Stimulated activated CD8-positive, alpha-beta memory T cell treated with anti-CD3 and anti-CD28 coated beads, Interleukin-4, amount 100 ng/mL, for 24 hours (primary cell): ENCODE measurements at places on chromosomes 2 and 18.

- DNase-seq: no peak
These were observed 74.1 kb downstream of the GALR1 start for GRCh38 chr18:77323640-77324299.

GRCh38 chr2:40281021-40281940 lies 170.6 kb downstream of the SLC8A1 start:
- no peak for DNase-seq

DNA sequence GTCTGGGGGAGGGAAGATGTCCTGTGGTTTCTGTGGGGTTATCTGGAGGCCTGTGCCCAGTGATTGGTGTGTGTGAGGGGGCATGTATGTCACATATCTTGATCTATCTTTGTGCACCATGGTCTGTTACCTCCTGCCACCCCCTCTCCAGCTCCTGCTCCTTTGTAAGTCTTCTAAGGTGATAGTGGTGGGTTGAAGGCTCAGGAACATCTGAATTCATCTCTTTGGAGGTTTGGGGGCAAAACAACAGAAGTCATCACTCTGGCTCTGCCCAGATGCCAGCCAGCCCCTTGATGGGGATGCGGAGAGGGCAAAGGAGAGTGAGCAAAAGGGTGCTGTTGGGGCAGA lies 2.7 kb upstream of the WNT6 start:
- no peak for DNase-seq

GRCh38 chr2:15259356-15259756 lies 301.8 kb downstream of the NBAS start:
- no peak for DNase-seq

DNA sequence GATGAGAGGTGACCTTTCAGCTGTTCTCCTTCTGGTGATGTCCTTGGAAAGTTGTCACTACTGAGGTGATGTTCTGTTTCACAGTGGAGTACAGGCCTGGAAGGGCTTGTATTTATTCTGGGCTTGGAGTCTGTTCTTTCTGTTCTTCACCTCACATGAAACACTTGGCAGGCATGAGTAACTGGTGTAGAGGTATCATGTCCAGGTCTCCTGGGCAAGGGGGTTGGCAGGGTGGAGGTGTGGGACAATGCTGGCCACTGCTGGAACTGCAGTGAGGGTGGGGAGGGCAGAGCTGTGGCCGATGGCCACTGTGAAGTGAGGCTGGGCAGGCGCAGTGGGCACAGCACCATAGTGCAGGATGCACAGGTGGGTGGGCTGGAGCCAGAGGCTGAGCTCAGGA lies 35.4 kb downstream of the PLEKHB2 start:
- no peak for DNase-seq

- DNase-seq: no peak
These were observed 11.6 kb upstream of the SDC1 start for GRCh38 chr2:20236496-20236895.

DNA sequence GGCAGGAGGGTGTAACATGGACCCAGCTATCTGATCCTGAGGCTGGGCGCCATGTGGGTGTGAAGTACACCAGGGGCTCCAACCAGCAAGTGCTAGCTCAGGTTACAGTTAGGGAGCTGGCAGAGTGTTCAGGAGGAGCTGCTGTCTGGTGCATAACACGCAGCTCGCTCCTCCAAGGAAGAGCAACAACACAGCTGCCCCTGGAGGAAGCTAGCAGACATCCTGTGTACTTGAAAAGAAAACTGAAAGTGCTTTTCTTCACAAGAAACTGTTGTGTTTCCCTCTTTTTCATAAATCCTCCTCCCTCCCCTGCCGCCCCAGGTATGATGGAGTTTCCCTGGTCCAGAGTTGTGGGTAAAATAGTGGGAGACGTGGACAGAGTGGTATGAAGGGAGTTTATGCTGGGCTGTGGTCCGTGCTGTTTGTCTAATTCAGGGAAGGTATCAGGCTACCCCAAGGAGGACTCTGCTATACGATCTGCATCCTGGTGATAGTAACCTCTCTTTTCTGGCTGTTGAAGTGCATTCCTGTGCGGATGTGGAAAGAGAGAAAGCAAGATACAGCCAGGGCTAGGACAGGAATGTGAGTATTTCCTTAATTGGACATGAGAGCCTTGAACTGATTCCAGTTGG lies 6.1 kb upstream of the LBH start:
- no peak for DNase-seq

DNA sequence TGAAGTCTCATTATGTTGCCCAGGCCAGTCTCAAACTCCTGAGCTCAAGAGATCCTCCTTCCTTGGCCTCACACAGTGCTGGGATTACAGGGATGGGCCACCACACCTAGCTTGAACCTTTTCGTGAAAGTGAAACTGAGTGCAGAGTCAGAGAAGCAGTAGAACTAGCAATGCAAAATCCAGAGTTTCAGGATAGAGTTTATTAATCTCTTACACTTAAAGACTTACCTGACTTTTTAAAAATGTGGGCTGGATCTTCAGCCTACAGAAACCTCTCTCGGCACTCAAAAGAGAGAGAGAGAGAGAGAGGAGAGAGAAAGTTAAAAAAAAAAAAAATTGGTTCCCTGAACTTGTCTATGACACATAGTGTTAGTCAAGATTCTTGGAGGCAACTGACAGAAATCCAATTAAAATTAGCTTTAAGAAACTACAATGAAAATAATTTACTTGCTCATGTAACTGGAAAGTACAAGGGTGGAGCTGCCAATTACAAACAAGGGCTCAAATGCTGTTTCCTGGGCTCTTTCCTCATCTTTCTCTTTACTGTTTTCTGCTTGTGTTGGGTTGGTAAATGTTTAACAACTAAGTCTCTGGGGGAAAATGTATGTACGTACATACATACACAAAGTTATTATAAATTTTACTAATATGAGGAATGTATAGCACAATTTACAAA lies 98.1 kb upstream of the CERS6 start:
- DNase-seq: no peak
